ENCODE measurements at places on chromosomes 11 and 22. TPM values are rescaled to one million over a fixed set of nuclear protein-coding genes. Genes with fewer than 3 reads are reported as not detected.
A peak's percentile ranks its signal among the peaks of the same experiment; 100 is the strongest.

OR2AG1 gene
- total RNA-seq = not detected

OR56A1 gene
- not detected for total RNA-seq

ARHGAP42 gene
- 1.7 TPM for total RNA-seq

MISFA gene
- 2.2 TPM for total RNA-seq

CPSF7 gene
- total RNA-seq = 51.3 TPM

ACR gene
- total RNA-seq = not detected

EIF3L gene
- 348 TPM for total RNA-seq

GSTT2B gene
- 31.4 TPM for total RNA-seq

ESAM gene
- total RNA-seq = not detected

SYT13 gene
- not detected for total RNA-seq

UBQLNL gene
- not detected for total RNA-seq

- H3K27ac ChIP-seq = no peak overlapping the region
- H3K4me1 ChIP-seq = peaks cover 60% of the 10 kb centered on the region
Measured at GRCh38 chr11:88332851-88333250, 4.7 kb downstream of the CTSC start.

DNA sequence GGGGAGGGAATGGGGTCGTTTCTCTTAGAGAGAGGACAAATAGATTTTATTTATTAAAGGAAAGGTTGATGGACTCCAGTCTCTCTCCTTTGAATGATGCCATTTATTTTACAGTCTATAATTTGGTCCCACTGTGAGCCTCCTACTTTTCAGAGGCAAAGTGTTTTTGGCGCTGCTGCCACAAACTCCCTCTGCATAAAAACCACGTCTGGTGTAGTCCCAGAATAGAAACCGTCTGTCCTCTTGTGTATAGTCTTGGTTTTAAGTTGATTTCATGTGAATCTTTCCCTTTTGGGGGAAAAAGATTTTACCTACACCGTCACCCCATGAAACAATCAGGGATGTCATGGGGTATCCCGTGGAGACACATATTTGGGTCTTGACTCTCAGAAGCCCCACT is 143.6 kb upstream of the SEZ6L start:
- no peak for DNase-seq
- no peak overlapping the region for H3K4me3 ChIP-seq
- no peak overlapping the region for H3K27ac ChIP-seq

DNA sequence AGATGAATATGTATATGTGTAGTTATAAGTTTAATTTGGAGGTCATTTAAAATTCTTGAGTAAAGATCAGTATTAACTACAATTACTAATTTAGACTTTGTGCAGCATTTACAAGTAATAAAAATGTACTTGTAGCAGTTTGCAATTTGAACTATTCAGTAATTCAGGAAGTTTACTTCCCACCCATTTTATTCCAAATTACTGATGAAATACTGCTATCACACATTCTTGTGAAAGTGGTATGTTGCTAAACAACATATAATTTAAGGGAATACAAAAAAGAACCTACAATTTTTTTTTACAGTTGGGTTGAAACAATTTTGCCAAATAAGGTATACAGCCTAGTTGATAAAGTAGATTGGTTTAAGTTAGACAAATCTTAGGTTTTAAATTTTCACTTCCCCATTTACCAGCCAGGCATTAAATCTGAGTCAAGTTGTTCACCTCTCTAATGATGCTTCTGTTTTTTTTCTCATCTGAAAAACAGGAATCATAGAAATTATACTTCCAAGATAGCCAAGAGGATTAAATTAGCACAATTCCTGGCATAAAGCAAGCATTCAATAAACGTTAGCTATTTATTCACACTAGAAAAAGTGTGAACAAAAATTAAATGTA is 45.3 kb downstream of the ZBTB44 start:
- H3K36me3 ChIP-seq = peaks cover 5% of the 10 kb centered on the region
- H3K27ac ChIP-seq = no peak overlapping the region

- no peaks in the 10 kb centered on the region for H3K27me3 ChIP-seq
- H3K4me1 ChIP-seq = peaks cover 8% of the 10 kb centered on the region
- peaks cover 38% of the 10 kb centered on the region for H3K36me3 ChIP-seq
- no peak for DNase-seq
- no peak overlapping the region for H3K27ac ChIP-seq
Measured at GRCh38 chr11:515131-515530, 8.1 kb upstream of the RNH1 start.

DNA sequence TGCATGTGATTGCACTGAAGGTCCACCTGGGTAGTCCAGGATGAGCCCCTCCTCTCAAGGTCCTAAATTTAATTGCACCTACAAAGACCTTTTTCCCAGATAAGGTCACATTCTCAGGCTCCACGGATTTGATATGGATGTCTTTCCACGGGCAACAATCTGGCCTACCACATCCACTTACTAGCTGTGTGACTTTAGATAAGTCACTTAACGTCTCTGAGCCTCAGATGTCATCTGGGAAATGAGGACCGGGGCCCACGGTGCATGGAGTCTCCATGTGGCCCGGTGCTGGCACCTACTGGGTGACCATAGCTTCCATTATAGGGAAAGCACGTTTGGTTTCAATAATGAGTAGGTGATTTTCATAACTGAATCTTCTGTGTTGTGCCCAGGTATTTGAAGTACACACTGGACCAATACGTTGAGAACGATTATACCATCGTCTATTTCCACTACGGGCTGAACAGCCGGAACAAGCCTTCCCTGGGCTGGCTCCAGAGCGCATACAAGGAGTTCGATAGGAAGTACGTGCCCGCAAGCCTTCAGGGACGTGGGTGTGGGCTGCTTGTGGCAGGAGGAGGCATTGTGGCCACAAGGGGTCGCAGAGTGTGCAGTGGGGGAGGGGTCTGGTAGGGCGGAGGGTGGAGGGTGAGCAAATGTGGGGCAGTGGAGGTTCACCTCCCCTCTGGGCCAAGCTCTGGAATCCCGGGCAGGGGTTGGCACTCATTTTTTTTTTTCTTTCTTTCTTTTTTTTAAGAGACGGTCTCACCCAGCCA is 55.7 kb downstream of the ARHGAP8 start:
- H3K27ac ChIP-seq = no peak overlapping the region
- no peaks in the 10 kb centered on the region for H3K4me1 ChIP-seq
- H3K4me3 ChIP-seq = no peak overlapping the region
- peaks cover 33% of the 10 kb centered on the region for H3K27me3 ChIP-seq

GRCh38 chr11:95547976-95548375 is 241.6 kb downstream of the FAM76B start:
- H3K36me3 ChIP-seq = no peaks in the 10 kb centered on the region
- H3K4me3 ChIP-seq = no peak overlapping the region
- H3K4me1 ChIP-seq = no peaks in the 10 kb centered on the region
- no peak for DNase-seq
- H3K27ac ChIP-seq = no peak overlapping the region

- no peaks in the 10 kb centered on the region for H3K27me3 ChIP-seq
- peaks cover 47% of the 10 kb centered on the region for H3K4me1 ChIP-seq
- DNase-seq = no peak
- H3K4me3 ChIP-seq = no peak overlapping the region
Measured at GRCh38 chr11:72860010-72860409, 45.8 kb downstream of the ATG16L2 start.

DNA sequence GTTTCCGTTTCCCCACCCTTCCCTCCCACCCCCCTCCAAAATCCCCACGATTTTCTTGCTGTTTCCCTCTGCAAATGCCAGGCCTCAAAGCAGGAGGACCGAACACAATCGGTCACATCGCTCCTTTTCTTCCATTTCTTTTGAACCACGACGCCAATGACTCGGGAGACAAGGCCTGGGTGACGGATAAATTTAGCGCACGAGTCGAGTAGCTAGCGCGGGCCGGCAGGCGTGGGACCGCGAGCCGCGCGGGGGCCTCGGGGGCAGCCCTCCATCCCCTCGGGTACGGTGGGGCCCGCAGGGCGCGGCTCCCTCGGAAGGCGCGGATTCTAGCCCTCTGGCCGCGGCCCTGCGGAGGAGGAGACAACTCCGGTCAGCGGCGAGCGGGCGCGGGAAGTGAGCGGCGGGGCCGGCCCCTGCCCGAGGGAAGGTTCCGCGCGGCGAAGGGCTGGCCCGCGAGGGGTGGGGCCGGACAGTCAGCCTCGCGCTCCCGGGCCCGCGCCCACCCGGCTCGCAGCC is 414 bp downstream of the JOSD1 start:
- peak overlapping the region; percentile 95 for H3K4me3 ChIP-seq
- H3K27ac ChIP-seq = peak overlapping the region; percentile 94
- DNase-seq = peak; percentile 21
- peaks cover 54% of the 10 kb centered on the region for H3K4me1 ChIP-seq
- peaks cover 6% of the 10 kb centered on the region for H3K27me3 ChIP-seq

GRCh38 chr11:83938148-83938547 is 652.0 kb upstream of the CCDC90B start:
- H3K36me3 ChIP-seq = no peaks in the 10 kb centered on the region
- H3K4me3 ChIP-seq = no peak overlapping the region
- no peak for DNase-seq
- no peaks in the 10 kb centered on the region for H3K4me1 ChIP-seq
- H3K27ac ChIP-seq = no peak overlapping the region

DNA sequence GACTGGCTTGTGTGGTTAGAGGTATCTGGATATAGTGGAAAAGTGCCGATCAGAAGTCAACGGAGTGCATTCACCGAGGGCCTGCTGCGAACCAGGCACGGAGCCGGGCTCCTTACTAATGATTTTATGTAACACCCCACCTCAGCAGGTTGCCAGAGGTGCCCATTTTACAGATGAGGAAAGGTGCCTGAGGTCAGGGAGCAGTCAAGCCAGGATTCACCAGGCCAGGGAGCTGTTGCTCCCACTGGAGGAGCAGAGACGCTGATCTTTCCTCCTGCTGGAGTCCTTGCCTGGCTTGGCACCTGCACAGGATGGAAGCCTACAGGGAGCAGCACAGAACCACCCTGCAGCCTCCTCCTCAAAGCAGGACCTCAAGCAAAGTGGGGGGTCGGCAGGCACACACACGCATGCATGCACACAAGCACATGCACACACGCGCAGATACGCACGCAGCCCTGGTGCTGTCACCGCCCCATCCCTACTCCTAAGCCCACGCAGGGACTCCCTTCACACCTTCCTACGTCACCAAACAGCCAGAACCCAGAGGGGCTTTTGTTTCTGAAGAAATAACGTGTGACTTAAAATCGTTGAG is 16.2 kb downstream of the RSPH14 start:
- peaks cover 5% of the 10 kb centered on the region for H3K36me3 ChIP-seq
- H3K27ac ChIP-seq = no peak overlapping the region
- DNase-seq = no peak
- no peak overlapping the region for H3K4me3 ChIP-seq
- peaks cover 6% of the 10 kb centered on the region for H3K4me1 ChIP-seq

DNA sequence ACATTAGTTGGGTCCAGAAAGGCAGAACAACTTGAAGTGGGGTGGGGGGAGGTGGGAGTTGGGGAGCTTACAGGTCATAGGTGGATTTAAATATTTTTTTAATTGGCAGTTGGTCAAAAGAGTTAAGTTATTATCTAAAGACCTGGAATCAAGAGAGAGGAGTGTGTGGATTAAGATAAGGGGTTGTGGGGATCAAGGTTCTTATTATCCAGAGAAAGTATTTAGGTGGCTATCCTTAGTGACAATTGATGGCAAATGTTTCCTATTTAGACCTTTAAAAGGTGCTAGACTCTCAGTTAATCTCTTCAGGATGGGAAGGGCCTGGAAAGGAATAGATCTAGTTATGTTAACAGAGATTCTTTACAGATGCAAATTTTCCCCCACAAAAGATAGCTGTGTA is 120.7 kb upstream of the OR9Q1 start:
- DNase-seq = no peak
- H3K27me3 ChIP-seq = peaks cover 11% of the 10 kb centered on the region
- H3K27ac ChIP-seq = no peak overlapping the region
- H3K4me1 ChIP-seq = peaks cover 7% of the 10 kb centered on the region

GRCh38 chr11:118144301-118145268 is 8.0 kb downstream of the SCN4B start:
- no peaks in the 10 kb centered on the region for H3K36me3 ChIP-seq
- no peak for DNase-seq
- H3K4me3 ChIP-seq = no peak overlapping the region
- no peaks in the 10 kb centered on the region for H3K4me1 ChIP-seq
- H3K27me3 ChIP-seq = peaks cover 47% of the 10 kb centered on the region
- H3K27ac ChIP-seq = no peak overlapping the region

- peaks cover 33% of the 10 kb centered on the region for H3K27me3 ChIP-seq
- H3K27ac ChIP-seq = no peak overlapping the region
- no peak overlapping the region for H3K4me3 ChIP-seq
- DNase-seq = no peak
- H3K36me3 ChIP-seq = no peaks in the 10 kb centered on the region
Measured at GRCh38 chr11:35918716-35919115, 25.1 kb upstream of the LDLRAD3 start.

GRCh38 chr11:94224078-94224477 is 80.3 kb upstream of the IZUMO1R start:
- no peaks in the 10 kb centered on the region for H3K27me3 ChIP-seq
- no peak for DNase-seq
- no peaks in the 10 kb centered on the region for H3K4me1 ChIP-seq
- H3K27ac ChIP-seq = no peak overlapping the region
- H3K36me3 ChIP-seq = peaks cover 6% of the 10 kb centered on the region

DNA sequence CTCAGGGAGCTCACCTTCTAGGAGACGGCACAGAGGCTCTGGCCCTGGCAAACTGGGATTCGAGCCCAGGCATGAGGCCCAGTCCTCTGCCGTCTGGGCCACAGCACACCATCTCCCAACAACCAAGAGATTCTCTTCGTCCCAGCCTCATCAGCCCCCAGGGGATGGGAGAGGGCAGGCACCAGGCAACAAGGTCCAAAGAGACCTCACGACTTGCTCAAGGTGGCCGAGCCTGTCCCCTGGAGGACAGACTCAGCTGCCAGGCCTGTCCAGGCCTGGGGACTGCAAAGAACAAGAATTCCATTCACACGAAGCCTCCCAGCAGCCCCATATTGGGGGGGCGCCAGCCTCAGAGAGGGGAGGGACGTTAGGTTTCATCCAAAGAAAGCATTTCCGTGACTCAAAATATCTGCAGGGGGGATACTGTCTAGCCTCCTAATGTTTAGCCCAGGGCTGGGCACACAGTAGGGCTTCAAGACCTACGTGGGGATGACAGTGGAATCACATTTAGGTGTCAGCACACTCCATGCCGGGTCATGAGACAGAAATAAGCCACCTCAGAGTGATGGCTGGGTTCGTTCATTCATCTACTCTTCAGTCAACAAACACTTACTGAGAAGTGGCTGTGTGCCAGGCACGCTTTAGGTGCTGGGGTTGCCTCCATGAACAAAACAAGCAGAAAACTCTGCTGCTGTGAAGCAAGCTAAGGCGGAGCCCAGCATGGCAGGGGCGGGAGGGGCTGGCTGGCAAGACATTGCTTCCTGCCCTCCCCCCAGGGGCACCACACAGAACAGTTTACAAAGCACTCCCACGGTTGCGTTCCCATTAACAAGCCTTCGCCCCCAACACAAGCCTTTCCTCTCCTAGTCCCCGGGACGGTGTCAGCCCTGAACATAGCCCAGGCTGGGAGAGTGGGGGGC is 1.2 kb downstream of the CARNS1 start:
- H3K4me3 ChIP-seq = no peak overlapping the region
- no peaks in the 10 kb centered on the region for H3K36me3 ChIP-seq
- peaks cover 17% of the 10 kb centered on the region for H3K27me3 ChIP-seq
- no peak overlapping the region for H3K27ac ChIP-seq
- DNase-seq = no peak

- peaks cover 12% of the 10 kb centered on the region for H3K36me3 ChIP-seq
- no peak overlapping the region for H3K27ac ChIP-seq
- no peak for DNase-seq
- no peak overlapping the region for H3K4me3 ChIP-seq
Measured at GRCh38 chr22:47419239-47419638, 656.8 kb downstream of the TBC1D22A start.

GRCh38 chr11:65585396-65586246 is 9.8 kb downstream of the EHBP1L1 start:
- no peak overlapping the region for H3K4me3 ChIP-seq
- DNase-seq = no peak
- H3K4me1 ChIP-seq = peaks cover 29% of the 10 kb centered on the region

- no peaks in the 10 kb centered on the region for H3K36me3 ChIP-seq
- no peaks in the 10 kb centered on the region for H3K4me1 ChIP-seq
- H3K27me3 ChIP-seq = no peaks in the 10 kb centered on the region
- no peak overlapping the region for H3K4me3 ChIP-seq
- H3K27ac ChIP-seq = no peak overlapping the region
Measured at GRCh38 chr11:101439488-101439887, 144.3 kb downstream of the TRPC6 start.
